Endodermal cell (in vitro differentiated cells): ENCODE measurements at places on chromosomes 16 and 17.

- DNase-seq, result no peak
These were observed 17.9 kb downstream of the MT1X start for GRCh38 chr16:56700195-56700594.

DNA sequence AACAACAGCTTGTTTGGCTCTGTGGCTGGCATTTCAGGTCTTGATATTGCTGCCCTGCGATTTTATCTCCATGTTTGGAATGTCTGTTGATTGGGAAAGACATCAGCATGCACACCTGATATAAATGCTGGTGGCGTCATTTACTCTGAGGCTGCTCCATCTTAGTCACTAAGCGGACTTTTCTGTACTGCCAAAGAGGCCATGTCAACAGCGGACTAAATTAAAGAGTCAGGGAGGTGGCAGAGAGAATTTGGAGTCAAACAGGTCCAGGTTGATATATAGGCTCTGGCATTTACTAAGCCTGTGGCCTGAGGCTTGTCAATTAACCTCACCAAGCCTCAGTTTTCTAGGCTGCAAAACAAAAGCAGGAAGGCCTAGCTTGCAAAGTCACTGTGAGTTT lies 6.2 kb downstream of the RBFOX1 start:
- DNase-seq, result no peak

- DNase-seq, result no peak
These were observed 31.6 kb downstream of the EFCAB5 start for GRCh38 chr17:29973005-29973404.

DNA sequence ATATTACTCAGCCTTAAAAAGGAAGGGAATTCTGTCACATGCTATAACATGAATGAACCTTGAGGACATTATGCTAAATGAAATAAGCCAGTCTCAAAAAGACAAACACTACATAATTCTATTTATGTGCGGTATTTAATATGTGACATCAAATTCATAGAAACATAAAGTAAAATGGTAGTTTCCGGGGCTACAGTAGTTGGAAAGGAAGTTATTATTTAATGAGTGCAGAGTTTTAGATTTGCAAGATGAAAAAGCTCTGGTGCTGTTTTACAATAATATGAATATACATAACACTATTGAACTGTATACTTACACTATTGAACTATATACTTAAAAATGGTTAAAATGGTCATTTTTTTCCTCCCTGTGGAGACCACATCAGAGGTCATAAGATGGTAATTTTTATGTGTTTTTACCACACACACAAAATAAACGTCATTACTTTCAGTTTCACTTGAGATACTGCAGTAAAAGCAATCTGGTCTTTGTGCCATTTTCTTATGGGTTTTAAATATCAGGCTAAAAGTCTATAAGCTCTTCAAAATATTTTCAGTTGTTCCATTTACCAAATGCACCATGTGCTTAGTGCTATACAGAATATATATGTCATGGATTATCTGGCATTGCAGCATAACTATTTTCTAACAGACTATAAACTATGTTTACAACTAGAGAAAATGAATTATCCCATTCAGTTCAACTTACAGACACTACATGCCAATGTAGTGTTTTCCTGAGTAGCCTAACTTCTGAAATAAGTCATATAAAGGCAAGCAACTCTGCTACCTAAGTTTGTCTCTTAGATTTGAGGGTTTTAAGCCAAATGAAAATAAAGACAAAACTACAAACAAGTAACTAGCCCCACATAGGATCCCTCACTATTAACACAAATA lies 90.9 kb downstream of the SPAG9 start:
- DNase-seq, result no peak

DNA sequence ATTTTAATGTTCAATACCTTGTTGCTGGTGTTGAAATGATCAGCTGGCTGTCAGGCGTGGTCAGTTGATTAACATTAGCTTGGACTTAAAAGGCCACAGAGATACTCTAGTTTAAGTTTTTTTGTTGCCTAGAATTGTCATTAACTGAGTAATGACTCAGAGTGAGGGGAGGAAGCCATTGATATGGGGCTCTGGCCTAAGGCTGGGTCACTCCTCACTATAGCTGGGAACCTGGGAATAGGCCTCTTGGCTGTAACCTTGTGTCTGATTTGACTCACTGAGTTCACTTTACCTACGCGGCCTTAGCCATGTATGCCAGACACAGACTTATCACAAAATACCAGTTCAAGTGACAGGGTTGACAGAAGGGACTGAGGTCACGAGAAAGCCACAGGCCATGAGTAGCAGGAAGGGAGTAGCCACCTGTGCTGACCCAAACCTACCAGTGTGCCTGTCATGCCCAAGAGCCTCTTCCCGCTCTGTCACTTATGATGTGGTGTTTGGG lies 37.9 kb upstream of the ADCY7 start:
- no peak for DNase-seq

GRCh38 chr16:4273858-4274311 lies 1.1 kb upstream of the TFAP4 start:
- DNase-seq, result peak; percentile 92
